ENCODE measurements at places on chromosomes 5 and 9.

DNA sequence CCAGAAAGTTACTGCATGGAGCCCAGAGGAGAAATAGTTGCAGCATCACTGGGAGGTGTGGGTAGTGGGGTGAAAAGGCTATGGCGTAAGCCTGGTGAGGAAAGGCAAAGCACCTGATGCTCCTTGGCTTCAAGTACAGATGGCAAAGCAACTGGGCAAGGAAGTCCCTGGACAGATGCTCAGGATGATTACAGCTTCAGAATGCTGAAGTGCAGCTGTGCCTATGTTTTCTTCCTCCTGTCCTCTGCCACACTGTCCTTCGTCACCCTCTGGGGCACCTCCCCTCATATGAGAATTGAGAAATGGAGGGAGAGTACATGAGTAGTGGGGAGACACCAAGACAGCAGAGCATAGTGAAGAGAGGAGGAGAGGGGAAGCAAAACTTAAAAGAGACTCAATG lies 328.0 kb downstream of the PDE4D start:
- no peak for DNase-seq

GRCh38 chr9:35426627-35427026 lies 63.3 kb upstream of the RUSC2 start:
- DNase-seq = no peak

GRCh38 chr5:123157791-123158581 lies 68.9 kb downstream of the PRDM6 start:
- peak; percentile 57 for DNase-seq

DNA sequence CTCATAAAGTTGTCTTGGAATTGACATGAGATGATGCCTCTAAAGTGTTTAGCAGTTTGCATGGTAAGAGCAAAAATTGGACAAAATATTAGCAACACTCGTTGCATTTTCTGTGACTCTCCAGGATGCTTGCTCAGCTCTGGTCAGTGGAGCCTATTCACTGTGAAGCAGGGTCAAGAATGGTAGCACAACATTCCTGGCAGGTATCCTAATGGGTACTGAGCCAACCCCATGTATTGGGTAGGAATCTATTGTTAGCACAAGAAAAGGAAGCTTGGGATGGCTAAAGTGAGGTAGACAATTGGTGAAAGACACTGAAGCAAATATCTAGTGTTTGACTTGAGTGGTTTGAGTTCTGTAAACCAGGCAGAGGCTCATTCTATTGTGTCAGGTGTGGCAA lies 10.4 kb upstream of the ACTBL2 start:
- DNase-seq = no peak

DNA sequence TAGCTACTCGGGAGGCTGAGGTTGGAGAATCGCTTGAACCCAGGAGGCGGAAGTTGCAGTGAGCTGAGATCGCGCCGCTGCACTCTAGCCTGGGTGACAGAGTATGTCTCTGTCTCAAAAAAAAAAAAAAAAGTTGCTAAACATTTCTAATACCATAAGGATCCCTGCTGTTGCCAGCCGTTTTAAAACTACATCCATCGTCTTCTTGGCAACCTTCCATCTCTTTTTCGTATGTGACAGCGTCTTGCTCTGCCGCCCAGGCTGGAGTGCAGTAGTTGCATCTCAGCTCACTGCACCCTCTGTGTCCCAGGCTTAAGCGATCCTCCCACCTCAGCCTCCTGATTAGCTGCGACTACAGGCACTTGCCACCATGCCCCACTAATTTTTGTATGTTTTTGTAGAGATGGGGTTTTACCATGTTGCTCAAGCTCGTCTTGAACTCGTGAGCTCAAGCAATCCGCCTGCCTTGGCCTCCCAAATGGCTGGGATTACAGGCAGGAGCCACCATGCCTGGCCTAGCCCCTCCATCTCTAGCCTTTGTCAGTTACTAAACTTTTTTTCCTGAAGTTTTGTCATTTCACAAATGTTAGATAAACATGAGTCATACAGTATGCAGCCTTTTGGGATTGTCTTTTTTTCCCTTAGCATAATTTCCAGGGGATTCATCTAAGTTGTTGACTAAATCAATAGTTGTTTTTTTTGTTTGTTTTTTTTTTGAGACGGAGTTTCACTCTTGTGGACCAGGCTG lies 13.5 kb downstream of the NSD1 start:
- DNase-seq = no peak

DNA sequence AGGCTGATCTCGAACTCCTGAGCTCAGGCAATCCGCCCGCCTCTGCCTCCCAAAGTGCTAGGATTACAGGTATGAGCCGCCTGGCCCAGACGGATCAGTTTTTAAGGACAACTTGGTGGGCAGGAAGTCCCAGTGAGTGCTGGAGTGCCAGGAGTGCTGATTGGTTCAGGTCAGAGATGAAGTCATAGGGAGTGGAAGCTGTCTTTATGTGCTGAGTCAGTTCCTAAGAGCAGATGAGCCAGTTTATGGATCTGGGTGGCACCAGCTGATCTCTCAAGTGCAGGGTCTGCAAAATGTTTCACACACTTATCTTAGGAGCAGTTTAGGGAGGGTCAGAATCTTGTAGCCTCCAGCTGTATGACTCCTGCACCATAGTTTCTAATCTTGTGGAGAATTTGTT lies 292.1 kb upstream of the ELAVL2 start:
- no peak for DNase-seq

DNA sequence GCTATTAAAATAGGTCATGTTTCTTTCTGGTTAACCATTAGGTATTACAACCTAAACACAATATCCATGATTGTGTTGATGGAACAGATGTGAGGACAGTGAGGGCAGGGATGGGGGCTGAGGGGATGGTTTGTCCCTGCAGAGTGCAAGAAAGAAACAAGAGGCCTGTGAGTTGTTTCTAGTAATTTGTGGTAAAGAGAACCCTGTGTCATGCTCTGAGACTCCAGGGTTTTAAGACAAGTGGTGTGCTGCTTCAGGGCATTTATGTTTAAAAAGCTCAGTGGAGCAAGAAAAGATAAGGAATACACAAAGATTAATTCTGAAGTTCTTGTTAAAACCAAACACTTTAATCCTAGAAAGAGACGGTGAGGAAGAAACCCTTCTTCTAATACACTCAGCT lies 656.5 kb downstream of the TLE1 start:
- DNase-seq = no peak

DNA sequence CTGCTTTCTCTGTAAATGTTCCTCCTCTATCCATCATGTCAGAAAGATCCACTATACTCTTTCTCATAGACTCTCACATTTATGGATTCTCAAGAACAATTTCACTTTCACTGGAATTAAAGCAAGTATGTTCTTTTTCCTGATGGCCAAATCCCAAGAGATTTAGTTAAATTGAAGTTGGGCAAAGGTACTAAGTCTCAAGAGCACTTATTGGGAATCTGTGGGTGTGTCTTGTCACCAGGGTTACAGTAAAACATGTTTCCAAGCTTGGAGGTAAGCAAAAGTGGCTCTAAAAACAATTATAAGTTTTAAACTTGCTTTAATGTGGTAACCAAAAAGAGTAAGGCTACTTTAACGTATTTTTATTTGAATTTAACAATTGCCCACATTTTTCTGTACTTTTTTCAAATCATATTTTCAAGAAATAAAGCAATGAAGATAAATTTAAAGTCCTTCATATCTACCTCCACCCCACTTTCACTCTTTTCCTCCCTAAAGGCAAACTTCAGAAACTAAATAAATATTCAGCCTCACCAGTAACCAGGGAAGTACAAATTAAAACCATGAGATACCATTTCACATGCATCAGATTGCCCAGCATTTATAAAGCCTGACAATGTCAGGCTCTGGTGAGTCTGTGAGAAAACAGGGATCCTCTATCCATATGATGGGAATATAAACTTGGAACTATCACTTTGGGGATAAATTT lies 387.4 kb downstream of the CETN3 start:
- DNase-seq = no peak

DNA sequence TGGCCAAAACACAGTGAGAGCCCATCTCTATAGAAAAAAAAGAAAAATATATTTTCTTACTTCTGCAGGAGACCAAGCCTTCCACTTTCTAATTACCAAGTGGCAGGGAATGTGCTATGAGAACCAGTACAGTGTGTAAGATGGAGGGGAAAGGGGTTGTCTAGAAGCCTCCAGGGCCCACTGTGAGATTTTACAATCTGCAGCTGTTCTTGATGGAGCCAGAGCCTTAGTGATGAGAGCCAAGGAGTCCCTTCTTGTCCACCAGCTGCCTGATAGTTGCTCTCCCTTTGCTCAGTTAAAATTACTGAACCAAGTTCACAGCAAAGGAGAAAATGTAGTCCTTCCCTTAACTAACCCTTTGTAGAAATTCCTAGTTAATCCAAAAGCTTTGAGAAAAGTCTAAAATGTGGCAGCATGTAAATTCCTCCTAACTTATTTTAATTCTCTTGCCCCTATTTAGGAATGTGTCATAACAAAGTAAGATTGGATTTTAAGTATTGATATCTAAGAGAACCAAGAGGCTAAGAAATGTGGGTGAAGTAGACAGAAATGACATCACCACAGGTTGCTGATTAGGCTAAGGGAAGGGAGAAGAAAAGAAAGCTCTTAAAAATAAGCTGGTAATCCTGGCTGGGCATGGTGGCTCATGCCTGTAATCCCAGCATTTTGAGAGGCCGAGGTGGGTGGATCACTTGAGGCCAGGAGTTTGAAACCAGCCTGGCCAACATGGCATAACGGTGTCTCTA lies 19.3 kb downstream of the SRP19 start:
- DNase-seq = no peak

GRCh38 chr5:75656311-75657003 lies 45.2 kb downstream of the ANKDD1B start:
- no peak for DNase-seq

DNA sequence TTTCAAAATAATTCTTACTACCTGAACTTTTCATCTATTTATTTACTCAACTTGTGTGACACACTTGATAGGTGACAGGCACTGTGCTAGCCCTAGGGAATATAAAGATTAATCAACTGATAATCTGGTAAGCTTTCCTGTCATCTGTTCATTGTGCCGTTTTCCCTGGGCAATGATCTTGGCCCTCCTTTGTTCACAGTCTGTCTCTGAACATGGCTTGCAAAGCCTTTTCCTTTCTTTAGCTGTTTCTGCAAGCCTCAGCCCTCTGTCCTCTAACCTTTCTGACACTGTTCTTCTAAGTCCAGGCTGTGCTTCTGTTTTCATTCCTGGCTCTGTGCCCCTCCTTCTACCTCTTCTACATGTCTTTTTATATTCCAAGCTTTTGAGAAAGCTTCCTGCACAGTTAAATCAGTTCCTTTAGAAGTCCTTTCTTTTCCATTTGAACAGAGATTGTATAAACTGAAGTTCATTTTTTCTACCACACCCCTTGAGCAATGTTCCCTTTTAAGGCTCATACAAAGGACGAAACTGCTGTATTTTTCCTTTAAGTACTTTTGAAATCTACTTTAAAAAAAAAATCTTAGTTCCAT lies 803.0 kb upstream of the ZNF608 start:
- peak; percentile 36 for DNase-seq

GRCh38 chr5:9496801-9497200 lies 49.1 kb downstream of the SEMA5A start:
- DNase-seq = no peak

Measured in brain pericyte (primary cell).